ENCODE measurements at places on chromosomes 16 and 17.
A peak's percentile ranks its signal among the peaks of the same experiment; 100 is the strongest.

GRCh38 chr17:19747829-19748806, at the start of gene ALDH3A1:
Gene ALDH3A1 (minus strand): TSS chr17:19748298. CDS start chr17:19745129, 3,169 bp downstream.
- peak within 1 kb of the TSS; percentile 4 for H3K27ac ChIP-seq
- H3K4me3 ChIP-seq: peak within 1 kb of the TSS; percentile 19
- H3K36me3 ChIP-seq: no peaks in the 10 kb centered on the region
- peaks cover 34% of the 10 kb centered on the region for H3K27me3 ChIP-seq

- peaks cover 5% of the 10 kb centered on the region for H3K27me3 ChIP-seq
- peaks cover 65% of the 10 kb centered on the region for H3K4me1 ChIP-seq
- H3K36me3 ChIP-seq: peaks cover 19% of the 10 kb centered on the region
Observed at GRCh38 chr17:73308017-73308823, 3.6 kb downstream of the CDC42EP4 start.

- peaks cover 11% of the 10 kb centered on the region for H3K27me3 ChIP-seq
- H3K27ac ChIP-seq: peak overlapping the region; percentile 54
- H3K4me1 ChIP-seq: peaks cover 35% of the 10 kb centered on the region
- H3K36me3 ChIP-seq: no peaks in the 10 kb centered on the region
- no peak overlapping the region for H3K4me3 ChIP-seq
Observed at GRCh38 chr16:68373528-68374245, 62.9 kb downstream of the PRMT7 start.

DNA sequence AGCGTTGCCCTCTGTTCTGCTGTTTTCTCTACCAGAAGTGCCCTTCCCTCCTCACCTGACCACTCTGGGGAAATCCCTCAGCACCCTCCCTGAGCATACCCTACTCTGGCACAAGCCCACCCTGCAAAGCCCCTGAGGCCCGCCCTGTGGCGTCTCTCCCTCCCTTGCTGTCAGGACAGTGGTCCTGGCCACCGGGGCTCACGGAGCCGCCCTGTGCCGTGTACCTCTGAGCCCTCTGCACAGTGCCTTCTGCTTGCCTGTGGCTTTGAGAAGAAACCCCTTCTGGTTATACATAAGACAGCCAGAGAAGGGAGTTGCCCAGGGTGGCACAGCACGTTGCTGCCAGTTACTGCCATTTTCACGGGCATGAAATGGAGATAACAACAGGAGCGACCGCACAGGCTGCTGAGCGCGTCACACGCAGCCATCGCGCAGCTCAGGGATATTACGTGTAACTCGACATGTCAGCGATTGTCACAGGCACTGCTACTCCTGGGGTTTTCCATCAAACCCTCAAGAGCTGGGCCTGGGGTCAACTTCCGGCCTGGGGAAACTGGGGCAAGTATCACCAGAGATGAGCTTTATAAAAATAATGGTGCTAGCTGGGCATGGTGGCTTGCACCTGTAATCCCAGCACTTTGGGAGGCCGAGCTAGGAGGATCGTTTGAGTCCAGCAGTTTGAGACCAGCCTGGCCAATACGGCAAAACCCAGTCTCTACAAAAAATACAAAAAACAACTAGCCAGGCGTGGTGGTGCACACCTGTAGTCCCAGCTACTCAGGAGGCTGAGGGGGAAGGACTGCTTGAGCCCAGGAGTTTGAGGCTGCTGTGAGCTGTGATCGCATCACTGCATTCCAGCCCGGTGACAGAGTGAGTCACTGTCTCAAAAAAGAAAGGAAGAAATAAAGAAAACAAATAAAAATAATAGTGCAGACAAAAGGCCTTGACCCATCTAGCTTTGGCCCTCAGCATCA, 14.8 kb downstream of the SCGB1C2 start:
- H3K36me3 ChIP-seq: no peaks in the 10 kb centered on the region
- no peak overlapping the region for H3K4me3 ChIP-seq
- H3K27me3 ChIP-seq: peaks cover 11% of the 10 kb centered on the region
- H3K4me1 ChIP-seq: no peaks in the 10 kb centered on the region

DNA sequence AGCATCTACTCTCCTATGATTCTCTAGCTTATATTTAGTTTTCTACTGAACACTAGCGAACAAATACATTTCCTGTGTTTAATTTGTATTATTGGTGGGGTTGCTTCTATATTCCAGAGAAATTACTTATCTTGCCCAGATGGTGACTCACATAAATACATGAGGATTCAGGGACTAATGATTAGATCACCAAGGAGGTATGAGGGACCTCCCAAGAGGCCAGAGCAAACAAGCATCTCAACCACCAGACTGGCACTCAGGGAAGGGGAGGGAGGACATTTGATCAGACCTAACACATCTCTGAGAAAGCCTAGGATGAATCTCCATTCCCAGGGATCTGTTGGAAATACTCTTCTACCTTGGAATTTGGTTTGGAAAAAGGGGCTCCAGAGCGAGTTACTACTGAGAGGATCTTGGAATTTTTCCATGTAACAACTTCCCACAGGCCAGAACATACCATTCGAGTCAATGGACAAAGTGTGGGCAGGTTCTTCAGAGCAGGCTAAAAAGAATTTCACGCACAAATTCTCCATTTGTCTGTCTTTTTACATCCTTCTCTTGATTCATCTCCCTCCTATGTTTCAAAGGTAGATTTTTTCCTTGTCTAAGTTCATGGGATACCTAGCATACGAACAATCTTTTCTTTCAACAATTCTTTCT, 262.6 kb upstream of the MYOCD start:
- DNase-seq: no peak
- H3K36me3 ChIP-seq: no peaks in the 10 kb centered on the region
- no peak overlapping the region for H3K4me3 ChIP-seq
- peaks cover 5% of the 10 kb centered on the region for H3K27me3 ChIP-seq

DNA sequence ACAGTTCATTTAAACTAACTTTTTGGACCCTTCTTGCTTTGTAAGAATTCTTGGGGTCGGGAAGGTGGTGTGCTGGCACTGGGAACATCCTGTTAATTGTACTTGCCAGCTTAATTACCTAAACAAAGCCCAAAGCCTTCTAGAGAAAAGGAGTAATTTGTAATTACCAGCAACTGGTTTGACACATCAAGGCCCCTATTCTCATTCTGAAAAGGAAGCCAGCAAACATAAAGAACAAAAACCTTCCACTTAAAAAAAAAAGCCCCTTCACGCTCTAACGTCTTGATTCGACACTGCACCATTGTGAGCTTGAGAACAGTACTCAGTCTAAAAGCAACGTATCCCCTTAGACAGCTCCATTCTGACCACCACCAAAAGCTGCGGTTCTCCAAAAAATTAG, 74.7 kb upstream of the RPH3AL start:
- H3K27me3 ChIP-seq: peaks cover 11% of the 10 kb centered on the region
- no peak overlapping the region for H3K27ac ChIP-seq
- DNase-seq: no peak
- H3K36me3 ChIP-seq: no peaks in the 10 kb centered on the region
- no peak overlapping the region for H3K4me3 ChIP-seq
- peaks cover 10% of the 10 kb centered on the region for H3K4me1 ChIP-seq

GRCh38 chr17:16918443-16918842, 53.5 kb downstream of the TNFRSF13B start:
- H3K4me3 ChIP-seq: no peak overlapping the region
- H3K27me3 ChIP-seq: peaks cover 10% of the 10 kb centered on the region
- H3K36me3 ChIP-seq: no peaks in the 10 kb centered on the region
- DNase-seq: no peak

DNA sequence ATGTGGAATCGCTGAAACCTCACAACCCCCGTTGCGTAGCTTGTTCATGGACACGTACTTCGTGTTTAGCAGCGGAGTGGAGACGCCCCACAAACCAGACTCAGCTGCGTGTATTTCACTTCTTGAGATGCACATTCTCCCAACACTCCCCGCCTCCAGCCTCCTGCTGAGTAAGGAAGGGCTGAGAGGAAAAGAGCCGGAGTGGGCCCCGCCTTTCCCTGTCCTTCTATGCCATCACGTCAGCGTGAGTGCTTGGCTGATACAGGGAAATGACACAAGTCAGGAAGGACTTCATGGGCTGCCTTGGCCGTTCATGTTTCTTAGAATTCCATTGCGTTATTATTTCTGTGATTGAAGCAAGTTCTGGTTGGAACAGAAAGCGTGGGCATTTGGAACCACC, 68.6 kb upstream of the CBX4 start:
- H3K36me3 ChIP-seq: no peaks in the 10 kb centered on the region
- H3K27me3 ChIP-seq: peaks cover 44% of the 10 kb centered on the region
- peaks cover 30% of the 10 kb centered on the region for H3K4me1 ChIP-seq
- H3K4me3 ChIP-seq: no peak overlapping the region
- no peak for DNase-seq

DNA sequence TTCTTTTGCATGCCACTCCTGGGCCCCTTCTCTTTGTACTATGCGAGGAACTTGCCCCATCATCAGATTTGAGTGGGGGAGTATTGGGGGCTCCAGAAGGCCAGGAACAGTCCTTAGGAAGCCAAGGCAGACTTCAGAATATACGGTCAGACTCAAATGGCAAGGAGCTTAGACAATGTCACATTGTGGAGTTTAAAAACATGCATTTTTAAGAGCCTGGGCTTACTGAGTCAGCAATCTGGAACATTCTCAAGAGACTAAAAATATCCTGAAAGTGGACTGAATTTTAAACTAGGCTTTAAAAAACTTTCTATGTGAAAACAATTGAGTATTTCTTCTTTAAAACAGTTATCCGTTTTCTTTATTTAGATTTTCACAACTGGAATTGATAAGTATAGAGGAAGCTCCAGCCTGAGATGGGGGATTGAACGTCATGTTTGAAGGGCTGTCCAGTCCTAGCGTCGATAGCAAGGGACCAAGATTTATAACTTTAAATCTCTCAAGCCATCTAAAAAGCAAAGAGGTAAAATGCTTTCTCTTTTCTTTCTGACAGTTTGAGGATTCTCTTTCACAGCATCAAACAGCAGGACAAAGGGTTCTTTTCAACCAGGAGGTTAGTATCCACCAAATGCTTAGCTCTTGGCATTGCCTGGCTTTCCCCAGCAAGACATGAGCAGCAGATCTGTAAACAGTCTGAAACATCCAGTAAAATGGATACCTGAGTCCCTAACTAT, 45.8 kb upstream of the CDRT4 start:
- H3K4me3 ChIP-seq: no peak overlapping the region
- H3K36me3 ChIP-seq: peaks cover 67% of the 10 kb centered on the region
- no peak for DNase-seq

DNA sequence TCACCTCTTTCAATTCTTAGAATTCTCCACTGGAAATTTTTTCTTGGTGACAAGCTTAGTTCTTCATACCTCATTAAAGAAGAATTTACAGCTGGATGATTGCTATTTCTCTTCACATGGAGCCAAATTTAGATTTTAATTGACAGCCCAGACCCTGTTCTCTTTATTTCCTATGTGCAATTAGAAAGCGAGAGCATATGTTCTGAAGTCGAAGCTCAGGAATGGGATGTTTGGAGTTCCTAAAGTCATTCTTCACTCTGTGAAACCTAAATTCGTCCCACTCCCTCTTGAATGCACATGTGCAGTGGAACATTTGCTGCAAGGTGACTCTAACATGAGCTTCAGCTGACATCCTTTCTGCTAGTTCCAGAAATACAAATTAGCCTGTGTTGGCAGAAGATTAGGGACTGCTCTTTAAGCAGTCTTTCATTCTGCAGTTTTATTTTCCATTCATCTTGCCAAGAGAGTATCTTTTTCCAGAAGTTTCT, 129.3 kb upstream of the KCNJ16 start:
- DNase-seq: no peak
- peaks cover 15% of the 10 kb centered on the region for H3K4me1 ChIP-seq
- peaks cover 7% of the 10 kb centered on the region for H3K27me3 ChIP-seq
- no peak overlapping the region for H3K4me3 ChIP-seq

GRCh38 chr17:69433093-69433492, 18.6 kb downstream of the MAP2K6 start:
- no peak overlapping the region for H3K4me3 ChIP-seq
- H3K4me1 ChIP-seq: peaks cover 33% of the 10 kb centered on the region
- H3K27ac ChIP-seq: no peak overlapping the region
- H3K27me3 ChIP-seq: no peaks in the 10 kb centered on the region
- peaks cover 51% of the 10 kb centered on the region for H3K36me3 ChIP-seq

GRCh38 chr17:40333781-40334448, 24.9 kb downstream of the RARA start:
- no peaks in the 10 kb centered on the region for H3K27me3 ChIP-seq
- H3K27ac ChIP-seq: peak overlapping the region; percentile 97
- DNase-seq: no peak
- H3K36me3 ChIP-seq: peaks cover 26% of the 10 kb centered on the region

- peaks cover 20% of the 10 kb centered on the region for H3K4me1 ChIP-seq
- DNase-seq: no peak
- no peak overlapping the region for H3K4me3 ChIP-seq
Observed at GRCh38 chr16:49455991-49456745, 82.6 kb downstream of the C16orf78 start.

DNA sequence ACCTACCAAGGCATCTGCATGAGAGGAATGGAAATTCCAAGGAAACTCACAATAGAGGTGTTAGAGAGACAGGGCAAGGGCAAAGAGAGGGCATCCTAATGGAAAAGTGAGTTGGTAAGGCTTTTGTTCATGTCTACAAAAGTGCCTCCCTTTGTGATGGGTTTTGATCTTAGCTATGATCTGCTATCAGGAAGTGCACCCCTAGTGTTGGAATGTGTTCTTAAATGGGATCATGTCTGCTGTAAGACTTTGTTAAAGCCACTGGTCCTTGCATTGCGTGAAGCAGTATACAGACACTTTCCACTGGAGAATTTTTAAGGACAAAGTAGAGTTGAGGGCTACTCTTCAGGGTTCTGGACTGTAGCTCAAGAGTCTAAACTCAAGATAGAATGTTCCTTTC, 92.0 kb downstream of the MAP2K6 start:
- DNase-seq: no peak
- no peaks in the 10 kb centered on the region for H3K27me3 ChIP-seq
- H3K4me3 ChIP-seq: no peak overlapping the region

GRCh38 chr17:69434164-69434579, 19.7 kb downstream of the MAP2K6 start:
- H3K4me1 ChIP-seq: peaks cover 23% of the 10 kb centered on the region
- peaks cover 51% of the 10 kb centered on the region for H3K36me3 ChIP-seq
- no peaks in the 10 kb centered on the region for H3K27me3 ChIP-seq

DNA sequence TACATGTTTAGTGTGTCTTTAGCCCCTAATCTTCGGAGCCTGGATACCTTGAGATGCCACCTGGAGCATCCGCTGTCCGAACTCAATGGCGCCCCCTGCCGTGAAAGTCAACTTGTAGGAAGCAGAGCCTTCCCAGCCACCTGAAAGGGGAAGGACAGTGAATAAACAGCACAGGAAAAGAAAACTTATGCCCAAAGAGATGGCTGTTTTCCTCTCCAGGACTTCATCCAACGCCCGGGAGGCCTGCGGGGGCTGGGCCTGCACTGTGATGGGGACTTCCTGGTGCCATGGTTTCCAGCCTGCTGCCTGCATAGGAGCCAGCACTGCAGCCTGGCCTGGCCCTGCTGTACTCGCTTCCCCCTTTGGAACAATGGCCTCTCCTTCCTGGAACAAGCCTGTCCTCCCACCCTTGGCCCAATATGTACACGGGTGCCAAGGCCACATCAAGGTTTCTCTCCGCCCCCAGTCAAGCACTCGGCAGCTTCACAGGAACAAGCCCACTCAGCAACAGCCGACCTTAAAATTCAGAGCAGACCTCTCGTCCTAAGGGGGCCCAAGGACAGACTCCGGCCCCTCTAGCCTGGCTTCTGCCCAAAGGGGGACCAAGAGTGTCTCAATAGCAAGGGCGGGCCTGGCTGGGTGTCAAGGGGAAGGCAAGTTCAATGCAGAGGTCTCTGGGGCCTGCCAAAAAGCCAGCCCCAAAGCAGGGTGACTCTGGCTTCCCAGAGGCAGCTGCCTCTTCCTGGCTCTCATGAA, 4.5 kb upstream of the UNC13D start:
- peak overlapping the region; percentile 91 for H3K27ac ChIP-seq
- H3K4me3 ChIP-seq: peak overlapping the region; percentile 54
- H3K27me3 ChIP-seq: no peaks in the 10 kb centered on the region
- peaks cover 52% of the 10 kb centered on the region for H3K4me1 ChIP-seq
- DNase-seq: peak; percentile 87

GRCh38 chr17:31074772-31075555, 19.8 kb upstream of the NF1 start:
- no peak overlapping the region for H3K27ac ChIP-seq
- DNase-seq: no peak
- no peaks in the 10 kb centered on the region for H3K36me3 ChIP-seq
- peaks cover 28% of the 10 kb centered on the region for H3K4me1 ChIP-seq
- peaks cover 3% of the 10 kb centered on the region for H3K27me3 ChIP-seq
- H3K4me3 ChIP-seq: no peak overlapping the region
